ENCODE measurements at places on chromosomes 12 and 14.

GRCh38 chr12:84922693-84923092 lies 10.1 kb upstream of the SLC6A15 start:
- DNase-seq, result no peak

DNA sequence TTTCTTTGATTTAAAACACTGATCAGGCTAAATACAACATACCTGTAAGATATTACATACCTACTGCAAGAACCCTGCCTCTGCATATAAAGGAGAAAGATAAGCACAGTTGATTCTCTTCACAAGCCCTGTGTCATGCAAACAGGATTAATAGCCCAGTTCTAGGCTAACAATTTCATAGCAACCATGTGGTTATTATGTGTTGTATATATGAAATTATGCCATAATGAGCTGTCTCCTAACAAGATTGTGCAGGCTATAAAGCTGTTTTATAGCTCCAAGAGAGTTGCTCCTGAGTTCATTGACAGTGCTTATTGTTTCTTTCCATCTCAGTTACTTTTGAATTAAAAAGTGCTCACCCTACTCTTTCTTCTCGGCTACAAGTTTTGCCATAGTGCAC lies 609.3 kb downstream of the DIO2 start:
- DNase-seq, result no peak

DNA sequence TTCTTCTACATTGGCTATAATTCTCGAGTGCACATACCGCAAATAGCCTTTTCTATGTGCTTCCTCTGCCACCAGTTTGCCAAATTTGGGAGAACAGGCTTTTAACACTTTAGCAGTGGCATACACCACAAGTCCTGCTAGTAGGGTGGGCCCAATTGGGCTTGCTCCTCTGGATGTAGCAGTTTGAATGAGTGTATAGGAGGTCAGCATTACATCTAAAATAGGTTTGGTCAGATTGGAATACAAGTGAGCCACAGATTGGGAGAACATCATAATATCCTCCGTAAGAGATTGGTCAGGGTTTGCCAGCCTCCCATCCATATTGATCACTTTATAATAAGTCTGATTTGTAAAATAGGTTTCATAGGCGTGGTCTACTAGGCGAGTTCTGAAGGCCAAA lies 902 bp downstream of the ABCD2 start:
- no peak for DNase-seq

DNA sequence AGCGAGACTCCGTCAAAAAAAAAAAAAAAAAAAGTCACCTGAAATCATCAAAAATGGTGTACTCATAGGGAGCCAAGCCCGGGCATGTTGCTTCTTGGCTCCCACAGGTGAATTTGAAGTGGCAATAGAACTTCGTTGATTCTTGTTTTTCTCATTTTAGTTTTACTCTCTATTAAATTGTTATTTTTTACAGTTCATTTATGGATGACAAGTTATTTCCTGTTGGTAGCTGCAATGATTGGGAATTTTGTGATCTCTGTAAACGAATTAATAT lies 1.3 kb downstream of the TM7SF3 start:
- DNase-seq, result no peak

DNA sequence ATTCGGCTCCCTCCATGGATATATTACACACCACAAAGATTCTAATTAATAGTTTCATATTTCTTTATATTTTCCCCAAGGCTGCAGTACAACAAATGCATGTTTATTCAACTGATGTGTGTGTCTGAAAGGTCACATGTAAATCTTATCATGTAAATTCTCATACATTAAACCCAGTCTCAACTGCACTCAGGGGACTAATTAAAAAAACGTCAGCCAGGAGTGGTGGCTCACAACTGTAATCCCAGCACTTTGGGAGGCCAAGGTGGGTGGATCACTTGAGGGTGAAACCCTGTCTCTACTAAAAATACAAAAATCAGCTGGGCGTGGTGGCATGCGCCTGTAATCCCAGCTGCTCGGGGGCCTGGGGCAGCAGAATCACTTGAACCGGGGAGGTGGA lies 67.8 kb downstream of the MAP3K9 start:
- DNase-seq, result no peak

DNA sequence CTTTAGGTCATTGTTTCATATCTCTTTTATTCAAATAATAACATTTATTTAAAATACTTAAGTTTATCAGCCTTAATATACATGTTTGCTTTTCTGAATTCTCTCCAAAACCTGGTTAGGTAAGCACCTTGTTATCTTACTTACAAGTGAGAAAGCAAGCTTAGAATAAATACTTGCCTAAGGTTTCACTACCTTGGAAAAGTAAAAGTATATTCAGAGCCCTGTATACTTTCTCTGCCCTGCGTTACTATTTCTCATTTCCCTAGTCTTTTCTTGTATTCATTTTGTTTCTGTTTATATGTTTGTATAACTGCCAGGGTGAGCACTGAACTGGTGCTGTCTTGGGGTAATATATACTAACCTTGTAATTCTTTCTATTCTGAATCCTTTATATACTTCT lies 21.5 kb downstream of the METAP2 start:
- DNase-seq, result no peak

Data from kidney (tissue), 22 donors.